Cardiac muscle cell (in vitro differentiated cells and primary cell): ENCODE measurements at places on chromosomes 11 and 22. TPM values are rescaled to one million over a fixed set of nuclear protein-coding genes. Genes with fewer than 3 reads are reported as not detected.

The TMEM126A gene
- polyA plus RNA-seq: 39.9 and 42.9 TPM in 2 replicates

The RIMBP3C gene
- 0.32 and 0.59 TPM in 2 replicates for polyA plus RNA-seq

The OR4A16 gene
- polyA plus RNA-seq: not detected in 2 replicates

The CASP12 gene
- 0.15 TPM in 1 of 2 replicates, not detected in the other for polyA plus RNA-seq

The HMOX1 gene
- polyA plus RNA-seq: 1.6 and 3.3 TPM in 2 replicates

The YPEL4 gene
- polyA plus RNA-seq: 1.1 and 2.1 TPM in 2 replicates

The SYT8 gene
- polyA plus RNA-seq: not detected in 2 replicates

The NTM gene
- 1.6 and 1.7 TPM in 2 replicates for polyA plus RNA-seq

The FXYD2 gene
- 2.3 and 4.4 TPM in 2 replicates for polyA plus RNA-seq

The BTG4 gene
- not detected in 2 replicates for polyA plus RNA-seq

The LAMTOR1 gene
- polyA plus RNA-seq: 137 and 180 TPM in 2 replicates
